ENCODE measurements at places on chromosomes 7 and 10.

DNA sequence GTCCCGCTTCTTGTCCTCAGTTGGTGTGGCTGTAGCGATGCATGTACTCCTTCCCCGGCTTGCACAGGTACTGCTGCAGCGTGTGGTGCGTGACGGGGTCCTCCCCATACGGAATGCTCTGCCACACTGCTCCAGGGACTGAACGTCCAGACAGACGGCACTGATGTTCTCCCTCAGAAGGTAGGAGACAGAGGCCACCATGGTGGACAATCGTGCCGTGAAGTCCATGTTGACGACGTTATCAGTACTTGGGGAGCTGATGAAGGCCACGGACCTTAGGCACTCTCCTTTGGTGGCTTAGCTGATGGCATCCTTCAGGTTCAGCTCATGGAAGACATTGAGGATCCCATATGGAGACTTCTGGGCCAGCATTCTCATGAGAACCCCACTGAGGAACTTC is 37.4 kb downstream of the AGAP6 start:
- no peak for DNase-seq

DNA sequence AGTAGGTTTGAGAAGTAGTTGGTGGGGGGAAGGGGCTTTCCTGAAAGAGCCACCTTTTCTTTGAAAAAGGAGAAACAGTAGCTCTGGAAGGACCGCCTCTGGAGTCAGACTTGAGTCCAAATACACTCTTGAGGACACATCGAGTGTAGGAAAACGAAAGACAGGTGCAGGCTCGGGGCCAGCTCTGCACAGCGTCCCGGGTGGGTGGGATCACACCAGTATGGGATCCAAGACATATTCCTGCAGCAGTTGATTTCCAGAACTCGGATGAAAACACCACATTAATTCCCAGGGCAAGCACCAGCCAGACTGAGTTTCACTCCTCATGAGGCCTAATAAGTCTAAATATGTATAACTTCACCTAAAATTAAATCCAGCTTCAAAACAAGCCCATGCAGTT is 61.4 kb downstream of the ASB13 start:
- DNase-seq, result no peak

DNA sequence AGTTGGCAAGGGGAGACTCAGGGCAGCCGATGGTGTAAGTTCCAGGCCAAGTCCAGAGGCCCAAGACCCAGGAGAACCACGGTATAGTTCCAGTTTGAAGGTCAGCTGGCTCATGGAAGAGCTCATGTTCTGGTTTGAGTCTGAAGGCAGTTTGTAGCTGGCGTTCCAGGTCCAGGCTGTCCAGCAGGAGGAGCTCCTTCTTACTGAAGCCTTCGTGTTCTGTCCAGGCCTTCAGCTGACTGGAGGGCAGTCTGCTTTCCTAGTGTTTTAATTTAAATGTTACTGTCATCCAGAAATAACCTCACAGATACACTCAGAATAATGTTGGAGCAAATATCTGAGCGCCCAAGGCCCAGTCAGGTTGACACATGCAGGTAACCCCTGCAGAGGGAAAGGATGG is 4.2 kb downstream of the SUN1 start:
- DNase-seq, result peak; percentile 17

- DNase-seq, result peak; percentile 56
These were observed 295.6 kb downstream of the CCDC3 start for GRCh38 chr10:12705943-12706342.

- DNase-seq, result no peak
These were observed 61.5 kb upstream of the ELMO1 start for GRCh38 chr7:37510043-37510634.

DNA sequence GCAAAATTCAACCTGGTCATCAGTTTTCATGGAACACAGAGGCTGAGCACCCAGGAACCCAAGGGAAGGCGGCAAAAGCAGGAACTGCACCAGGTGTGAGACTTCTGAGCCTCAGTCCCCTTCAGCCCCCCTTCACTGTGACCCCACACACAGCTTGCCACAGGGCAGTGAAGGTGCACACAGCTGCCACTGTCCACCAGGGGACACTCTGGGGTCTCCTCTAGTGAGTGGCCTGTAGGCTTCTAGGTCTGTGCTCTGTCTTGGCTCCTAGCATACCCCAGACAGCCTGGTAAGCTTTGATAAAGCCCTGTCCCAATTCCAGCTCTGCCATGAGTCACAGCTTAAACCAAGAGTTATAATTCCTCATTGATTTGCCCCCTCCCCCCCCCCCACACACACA is 12.1 kb downstream of the KCNH2 start:
- DNase-seq, result no peak

DNA sequence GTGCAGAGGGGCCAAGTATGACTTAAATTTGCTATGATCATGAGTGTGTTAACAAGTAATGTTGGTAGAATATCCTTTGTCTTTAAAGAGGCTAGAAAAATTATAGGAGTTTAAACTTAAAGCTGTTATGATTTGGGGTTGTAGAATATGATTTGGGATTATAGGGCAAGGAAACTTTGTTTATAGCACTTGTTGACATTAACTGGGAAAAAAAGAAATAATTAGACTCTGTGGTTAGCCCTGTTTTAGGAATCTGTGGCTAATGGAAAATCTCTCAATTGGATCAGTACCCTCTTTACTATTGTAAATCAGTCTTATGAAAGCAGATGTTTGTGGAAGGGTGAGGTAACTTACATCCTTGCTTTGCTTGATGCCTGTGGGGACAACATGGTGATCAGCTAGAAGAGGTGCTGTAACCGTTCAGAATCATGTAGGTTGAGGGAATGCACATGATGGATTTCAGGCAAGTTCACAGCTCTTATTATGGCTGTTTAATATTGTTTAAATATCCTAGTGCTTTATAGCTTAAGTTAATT is 11.1 kb downstream of the ING3 start:
- no peak for DNase-seq

DNA sequence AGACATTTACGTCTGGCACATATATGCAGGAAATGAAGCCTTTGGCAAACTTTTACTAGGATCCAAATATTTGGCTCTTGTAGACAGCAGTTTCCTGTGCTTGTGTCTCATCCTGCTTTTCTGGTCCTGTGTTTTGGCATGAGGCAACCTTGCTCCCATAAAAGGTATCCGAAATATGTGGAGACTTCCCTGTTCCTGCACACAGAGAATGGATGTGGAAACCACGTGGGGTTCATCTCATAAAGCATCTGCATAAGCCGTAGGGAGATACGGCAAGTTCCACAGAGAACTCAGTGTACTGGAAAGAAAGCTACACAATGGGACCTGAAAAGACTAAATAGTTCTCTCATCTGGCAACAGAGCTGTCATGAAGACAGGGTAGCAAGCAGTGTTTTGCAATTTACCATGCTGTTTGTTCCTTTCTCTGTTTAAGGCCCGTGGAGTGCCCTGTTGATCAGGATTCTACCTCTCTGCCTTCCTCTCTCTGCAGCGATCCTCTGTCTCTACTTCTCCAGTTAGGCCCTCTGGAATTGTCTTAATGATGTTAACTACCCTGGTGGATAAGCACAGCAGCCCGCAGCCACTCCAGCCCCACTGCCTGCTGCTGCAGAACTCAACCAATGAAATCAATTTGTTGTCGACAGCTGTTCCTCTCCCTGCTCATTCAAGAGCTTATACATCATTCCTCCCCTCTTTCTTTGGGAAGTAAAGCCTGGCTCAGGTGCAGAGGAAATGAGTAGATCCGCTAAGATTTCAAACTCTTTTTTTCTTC is 293.6 kb downstream of the CSTF2T start:
- no peak for DNase-seq

- no peak for DNase-seq
These were observed 60.2 kb upstream of the STEAP1 start for GRCh38 chr7:90094030-90094429.

GRCh38 chr7:141238596-141239243 is 164.9 kb downstream of the TMEM178B start:
- DNase-seq, result no peak

- DNase-seq, result no peak
These were observed 1.2 kb downstream of the RARRES2 start for GRCh38 chr7:150340024-150340749.

- DNase-seq, result no peak
These were observed 185.2 kb upstream of the DGKB start for GRCh38 chr7:15087771-15088170.

GRCh38 chr7:143492043-143492471 is 14.4 kb downstream of the TAS2R41 start:
- DNase-seq, result no peak

DNA sequence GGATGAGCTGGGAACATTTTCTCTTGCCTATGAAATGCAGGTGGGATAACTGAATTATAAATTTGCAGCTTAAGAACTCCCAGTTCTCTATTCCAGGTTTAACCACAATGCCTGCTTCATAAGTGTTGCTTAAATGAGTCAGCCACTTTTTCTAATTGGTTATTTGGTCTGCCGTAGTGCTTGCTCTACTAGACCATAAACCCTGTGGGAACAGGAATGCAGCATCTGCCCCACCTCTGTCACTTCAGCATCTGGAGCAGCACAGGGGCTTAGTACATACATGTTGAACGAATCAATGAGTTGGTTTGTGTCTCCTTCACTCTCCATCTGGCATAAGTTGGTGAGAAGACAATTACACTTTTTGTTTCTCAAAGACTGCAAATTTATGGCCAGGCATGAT is 95.2 kb upstream of the PTER start:
- no peak for DNase-seq

GRCh38 chr10:132570771-132571649 is 33.4 kb downstream of the INPP5A start:
- no peak for DNase-seq

DNA sequence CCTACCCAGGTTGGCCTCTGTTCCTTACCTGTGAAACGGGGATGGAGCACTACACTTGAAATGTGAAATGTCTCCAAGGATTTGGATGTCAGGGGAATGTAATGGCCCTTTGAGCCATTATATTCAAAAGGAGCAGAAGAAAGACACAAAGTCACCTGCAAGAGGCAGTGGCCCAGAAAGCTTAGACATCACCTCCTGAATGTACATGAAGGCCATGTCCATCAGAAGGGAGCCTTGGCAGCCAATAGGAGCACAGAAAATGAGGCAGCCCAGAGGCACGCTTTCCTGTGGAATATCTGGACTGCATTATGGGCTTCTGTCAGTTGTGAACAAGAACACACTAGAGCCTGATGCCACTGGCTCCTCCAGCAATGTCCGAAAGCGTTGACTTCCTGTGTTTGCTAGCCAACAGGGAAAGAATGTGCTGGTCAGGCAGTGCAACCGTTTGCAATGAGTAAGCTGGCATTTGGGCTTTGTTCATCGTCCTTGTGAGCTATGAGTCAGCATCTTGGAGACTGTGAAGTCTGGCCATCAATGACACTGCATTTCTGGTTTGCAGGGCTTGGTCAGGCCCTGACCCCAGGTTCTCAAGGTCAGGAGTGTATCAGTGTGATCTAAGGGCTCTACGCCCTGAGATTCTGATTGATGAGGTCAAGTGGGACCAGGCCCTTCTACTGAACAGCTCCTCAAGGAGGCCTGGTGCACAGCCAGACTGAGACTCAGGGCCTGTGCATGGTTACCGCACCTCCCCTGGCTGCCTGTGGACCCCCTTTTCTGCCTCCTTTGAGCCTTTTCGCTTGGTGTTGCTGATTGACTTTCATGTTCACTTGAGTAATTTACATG is 222.4 kb downstream of the RPS24 start:
- DNase-seq, result peak; percentile 98

DNA sequence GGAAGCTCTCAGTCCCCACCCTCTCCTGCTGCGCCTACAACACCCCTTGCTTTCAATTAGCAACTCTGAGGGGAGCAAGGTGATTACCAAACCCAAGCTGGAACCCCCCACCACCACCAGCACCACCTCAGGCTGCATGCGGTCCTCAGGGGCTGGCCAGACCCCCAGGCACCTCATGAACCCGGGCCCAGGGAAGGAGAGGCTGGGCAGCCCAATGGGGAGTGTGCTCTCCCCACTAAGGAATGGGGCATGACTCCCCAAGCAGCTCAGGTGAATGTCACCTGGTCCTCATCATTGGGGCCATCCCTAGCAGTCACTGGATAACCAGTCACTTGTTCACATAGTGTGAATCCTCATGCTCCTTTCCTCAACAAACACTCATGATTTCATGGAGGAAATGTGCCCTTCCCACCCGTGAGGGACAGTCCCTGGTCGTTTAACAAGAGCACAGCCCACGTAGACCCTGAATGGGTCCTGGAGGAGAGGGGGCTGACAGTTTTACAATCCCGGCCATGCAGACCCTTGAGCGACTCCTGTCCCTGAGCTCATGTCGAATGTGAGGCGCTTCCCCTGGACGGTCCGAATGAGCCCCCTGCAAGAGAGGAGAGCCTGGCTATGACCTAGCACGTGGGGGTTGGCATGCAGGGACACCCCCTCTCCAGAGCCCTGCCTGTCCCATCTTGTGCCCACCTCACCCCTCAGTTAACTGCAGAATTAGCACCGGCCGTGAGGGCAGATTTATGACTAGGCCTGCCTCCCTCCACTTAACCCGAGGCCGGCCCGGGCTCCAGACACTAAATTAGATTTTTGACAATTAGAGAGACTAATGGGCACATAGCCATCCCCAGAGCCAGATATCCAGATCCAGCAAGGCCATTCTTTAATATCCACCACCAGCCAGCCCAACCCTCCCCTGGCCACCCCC is 29.1 kb downstream of the POLL start:
- no peak for DNase-seq

GRCh38 chr10:103429647-103430046 is 22.5 kb downstream of the CALHM2 start:
- no peak for DNase-seq

DNA sequence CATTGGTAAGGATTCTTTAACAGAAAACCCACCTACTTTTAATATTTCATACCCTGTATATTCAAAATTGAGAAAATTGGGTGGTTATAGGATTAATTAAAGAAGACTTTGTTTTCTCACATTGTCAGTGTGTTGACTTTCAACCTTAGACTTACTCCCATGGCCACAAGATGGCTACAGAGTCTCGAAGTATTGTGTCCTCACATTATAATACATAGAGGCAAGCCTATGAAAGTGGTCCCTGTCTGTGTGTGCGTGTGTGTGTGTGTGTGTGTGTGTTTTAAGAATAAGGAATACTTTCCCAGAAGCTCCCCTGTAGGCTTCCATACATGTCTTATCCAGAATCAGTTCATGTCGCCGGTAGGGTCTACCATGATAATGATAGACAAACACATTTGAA is 180.0 kb downstream of the PHF14 start:
- DNase-seq, result no peak

GRCh38 chr7:104922182-104923009 is 91.6 kb upstream of the KMT2E start:
- DNase-seq, result no peak

GRCh38 chr7:91135300-91135699 is 128.9 kb upstream of the FZD1 start:
- DNase-seq, result no peak

DNA sequence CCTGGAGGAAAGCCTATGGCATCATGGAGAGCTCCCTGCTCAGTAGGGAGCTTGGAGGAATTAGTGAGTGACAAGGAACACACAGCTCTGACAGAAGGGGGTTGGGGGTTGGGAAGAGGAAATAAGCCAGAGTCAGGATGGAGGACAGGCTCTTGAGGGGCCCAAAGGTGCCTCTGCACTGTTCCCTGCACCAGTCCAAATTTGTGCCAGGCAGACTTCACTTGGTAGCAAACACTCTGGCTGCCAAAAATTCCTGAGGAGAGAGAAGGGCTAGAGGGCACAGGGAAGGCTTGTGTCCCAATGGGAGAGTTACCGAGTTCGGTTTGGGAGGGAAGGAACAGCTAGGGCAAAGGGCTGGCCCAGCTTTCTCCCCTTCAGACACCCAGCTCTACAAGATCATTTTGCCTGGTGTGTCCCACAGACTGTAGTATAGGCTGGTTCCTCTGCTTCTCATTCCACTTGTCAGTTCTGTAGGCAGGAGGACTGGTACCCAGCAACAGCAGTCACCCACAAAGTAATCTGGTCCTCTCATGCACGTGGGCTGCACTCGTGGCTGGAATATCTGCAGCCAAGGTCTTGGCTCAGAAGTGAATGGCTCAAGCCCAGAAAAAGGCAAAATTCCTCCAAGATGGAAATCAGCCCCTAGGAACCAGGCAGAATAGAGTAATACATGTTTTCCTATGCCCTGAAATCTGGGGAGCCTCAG is 8.0 kb upstream of the KCNIP2 start:
- DNase-seq, result no peak

Data from RKO (cell line).